ENCODE measurements at places on chromosomes 2 and 18.

- no peak for DNase-seq
These were observed 104.9 kb downstream of the EIPR1 start for GRCh38 chr2:3272761-3273160.

- DNase-seq: no peak
These were observed 1652.3 kb upstream of the SLC39A10 start for GRCh38 chr2:194004590-194005206.

GRCh38 chr2:151040039-151040438, 221.6 kb downstream of the RBM43 start:
- DNase-seq: no peak

- no peak for DNase-seq
These were observed 2092.7 kb upstream of the PIK3C3 start for GRCh38 chr18:39862341-39862740.

GRCh38 chr2:35510636-35511035, 844.9 kb upstream of the CRIM1 start:
- no peak for DNase-seq

DNA sequence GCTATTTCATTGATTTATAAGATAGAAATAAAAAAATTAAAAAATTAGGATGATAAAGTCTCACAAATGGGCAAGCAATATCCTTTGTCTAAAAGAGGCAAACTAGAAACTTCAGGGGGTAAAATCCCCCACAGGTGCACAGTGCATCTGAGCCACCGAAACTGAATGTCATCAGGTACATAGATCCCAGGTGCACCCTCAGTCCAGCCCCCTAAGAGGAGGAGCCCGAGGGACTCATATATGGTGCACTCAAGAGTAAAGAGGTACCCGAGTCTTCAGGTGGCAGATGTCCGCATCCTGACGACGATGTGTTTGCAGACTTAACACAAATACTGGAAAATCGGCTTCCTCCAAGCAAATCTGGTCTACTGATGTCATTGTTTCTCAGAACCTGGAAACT, 11.3 kb downstream of the QPCT start:
- DNase-seq: no peak

DNA sequence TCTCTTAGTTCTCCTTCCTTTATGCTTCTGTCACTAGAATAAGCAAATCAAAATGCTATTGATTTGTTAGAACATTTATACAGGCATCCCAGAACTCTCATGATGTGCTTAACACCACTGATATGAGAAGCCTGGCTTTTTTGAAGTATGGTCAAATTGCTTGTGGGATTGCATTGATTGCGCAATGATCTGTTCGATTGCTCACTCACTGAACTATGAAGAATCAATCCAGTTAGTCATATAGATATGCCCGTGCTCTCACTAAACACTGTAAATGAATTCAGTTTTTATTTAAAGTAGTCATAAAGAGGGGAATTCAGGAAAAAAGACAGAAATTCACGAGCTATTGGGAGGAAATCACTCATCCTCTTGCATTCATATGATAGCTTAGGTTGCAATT, 1237.8 kb downstream of the SUCLG1 start:
- no peak for DNase-seq

GRCh38 chr2:119544075-119544938, at the start of gene CFAP221:
Gene CFAP221 (plus strand): TSS chr2:119544449. CDS start chr2:119546132, 1,683 bp downstream.
- DNase-seq: no peak

- no peak for DNase-seq
These were observed 104.8 kb downstream of the NOL10 start for GRCh38 chr2:10584843-10585475.

GRCh38 chr2:216320852-216321251, 51.4 kb downstream of the MARCHF4 start:
- DNase-seq: no peak

- DNase-seq: no peak
These were observed 8.5 kb downstream of the CEP76 start for GRCh38 chr18:12694032-12694431.

DNA sequence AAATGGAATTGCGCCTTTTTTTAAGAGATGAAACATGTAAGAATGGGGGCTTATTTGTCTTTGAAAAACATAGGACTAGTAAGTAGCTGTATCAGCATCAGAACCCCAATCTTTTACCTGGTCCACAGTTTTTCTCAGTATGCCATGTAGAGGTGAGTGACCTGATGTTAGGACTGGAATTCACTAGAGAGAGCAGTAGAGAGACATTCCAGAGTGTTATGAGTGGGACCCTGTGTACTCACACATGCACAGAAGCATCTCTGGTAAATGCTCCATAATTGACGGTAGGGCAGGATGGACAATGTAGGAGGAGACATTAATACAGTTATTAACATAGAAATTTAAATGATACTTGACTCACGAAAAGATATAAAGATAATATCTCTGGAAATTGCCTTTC, 1.4 kb upstream of the GALNT13 start:
- DNase-seq: no peak

DNA sequence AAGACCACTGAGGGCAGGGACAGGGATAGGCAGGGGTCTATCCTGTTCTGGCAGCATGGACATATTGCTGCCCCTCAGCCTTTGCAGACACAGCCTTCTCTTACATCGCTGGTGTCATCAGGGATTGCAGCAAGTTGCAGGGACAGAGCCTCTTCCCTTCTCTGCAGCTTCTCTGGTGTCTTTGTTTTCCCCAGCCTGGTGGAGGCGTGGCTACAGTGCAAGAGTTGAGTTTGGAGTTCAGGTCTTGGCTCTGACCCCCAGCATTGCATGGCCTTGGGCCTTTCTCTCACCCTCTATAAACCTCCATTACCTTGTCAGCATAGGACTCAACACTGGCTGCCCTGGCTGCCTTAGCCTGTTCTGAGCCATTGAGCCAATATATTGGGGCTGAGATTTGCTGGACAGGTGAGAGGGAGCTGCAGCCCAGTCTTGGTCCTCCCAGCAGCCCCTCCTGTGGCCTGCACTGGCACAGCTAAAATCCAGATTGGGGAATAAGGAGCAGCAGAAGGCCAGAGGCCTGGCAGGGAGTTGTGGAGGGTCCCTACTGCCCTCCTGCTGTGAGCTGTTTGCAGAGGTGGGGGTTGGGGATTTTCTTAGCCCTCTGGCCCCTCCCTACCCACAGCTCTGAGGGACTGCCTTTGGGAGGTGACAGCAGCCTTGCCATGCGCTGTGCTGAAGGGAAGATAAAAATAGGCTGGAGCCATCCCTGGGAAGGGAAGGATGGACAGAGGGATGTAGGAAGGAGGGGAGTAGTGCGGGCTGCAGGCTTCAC, 22.8 kb downstream of the EHD3 start:
- DNase-seq: no peak

Data from activated gamma-delta T cell (primary cell).